NCI-H1930 (cell line): ENCODE measurements at places on chromosomes 4 and X.

DNA sequence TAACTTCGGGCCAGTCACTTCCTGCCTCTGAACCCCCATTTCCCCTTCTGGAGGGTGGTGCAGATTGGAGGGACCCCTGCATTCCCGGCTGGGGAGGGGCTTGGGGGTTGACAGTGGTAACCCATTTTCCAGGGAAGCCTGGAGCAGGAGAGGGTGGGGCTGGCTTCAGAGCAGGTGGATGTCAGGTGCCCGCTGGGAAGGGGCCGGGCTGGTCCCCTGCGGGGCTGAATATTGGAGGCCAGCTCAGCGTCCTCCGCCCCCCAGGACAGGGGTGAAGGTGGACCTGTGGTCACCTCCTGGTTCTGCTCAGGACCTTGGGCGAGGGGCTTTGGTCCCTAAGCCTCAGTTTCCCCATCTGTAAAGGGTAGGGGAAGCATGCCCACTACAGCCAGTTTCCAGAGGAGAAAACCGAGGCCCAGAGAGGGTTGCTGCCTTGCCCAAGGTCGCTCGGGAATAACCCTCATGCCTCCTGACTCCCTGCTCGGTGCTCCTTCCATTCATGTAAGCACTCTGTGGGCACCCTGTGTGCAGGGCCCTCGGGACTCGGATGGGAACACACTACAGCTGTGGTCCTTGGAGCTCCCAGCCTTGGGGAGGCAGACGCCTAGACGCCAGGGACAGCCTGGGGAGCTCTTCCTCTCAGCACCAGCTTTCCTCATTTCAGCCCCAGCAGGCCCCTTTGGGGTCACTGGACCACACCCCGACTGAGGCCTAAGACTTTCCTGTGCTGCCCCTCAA, 683 bp downstream of the MAN2B2 start:
- DNase-seq: no peak

- DNase-seq: no peak
These were observed 49.7 kb upstream of the ANKRD17 start for GRCh38 chr4:73308286-73308685.

DNA sequence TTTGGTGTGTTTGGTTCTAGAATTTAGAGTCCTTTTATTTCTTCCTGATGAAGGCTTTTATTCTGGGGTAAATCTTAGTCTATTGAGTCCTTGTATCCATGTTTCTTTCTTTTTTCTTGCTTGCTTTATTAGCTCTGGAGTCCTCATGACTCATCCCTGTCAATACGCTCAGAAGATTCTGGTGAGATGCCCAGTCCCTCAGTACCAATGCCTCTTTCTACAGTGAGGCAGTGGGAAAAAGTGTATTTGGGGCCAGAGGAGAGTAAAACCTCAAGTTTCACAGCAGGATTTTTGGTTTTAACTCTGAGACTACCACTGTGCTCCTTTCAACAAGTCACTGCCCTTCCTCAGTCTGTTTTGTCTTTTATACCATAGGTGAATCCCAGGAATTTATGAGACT, 368.0 kb downstream of the GBA3 start:
- no peak for DNase-seq

- no peak for DNase-seq
These were observed 326.9 kb downstream of the PCDH19 start for GRCh38 chrX:100083211-100083610.

DNA sequence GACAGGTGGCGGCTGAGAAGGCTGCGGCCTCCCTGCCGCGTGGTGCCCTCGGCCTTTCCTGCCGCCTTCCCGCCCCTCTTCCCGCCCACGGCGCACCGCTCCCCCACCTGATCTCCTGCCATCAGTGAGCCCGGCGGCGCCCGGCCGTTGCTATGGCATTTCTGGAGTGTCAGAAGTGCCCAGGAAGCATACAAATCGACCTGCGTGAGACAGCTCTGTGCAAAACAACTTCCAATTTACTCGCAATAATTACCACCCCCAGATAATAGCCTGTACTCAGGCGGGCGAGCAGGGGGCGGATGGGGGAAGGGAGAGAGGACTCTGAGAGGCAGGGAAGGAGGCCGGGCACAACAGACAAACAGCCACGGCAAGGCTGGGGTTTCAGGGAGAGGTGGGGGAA, 16.6 kb upstream of the ERCC6L start:
- no peak for DNase-seq

- no peak for DNase-seq
These were observed 62.2 kb downstream of the RELL1 start for GRCh38 chr4:37623940-37624339.

DNA sequence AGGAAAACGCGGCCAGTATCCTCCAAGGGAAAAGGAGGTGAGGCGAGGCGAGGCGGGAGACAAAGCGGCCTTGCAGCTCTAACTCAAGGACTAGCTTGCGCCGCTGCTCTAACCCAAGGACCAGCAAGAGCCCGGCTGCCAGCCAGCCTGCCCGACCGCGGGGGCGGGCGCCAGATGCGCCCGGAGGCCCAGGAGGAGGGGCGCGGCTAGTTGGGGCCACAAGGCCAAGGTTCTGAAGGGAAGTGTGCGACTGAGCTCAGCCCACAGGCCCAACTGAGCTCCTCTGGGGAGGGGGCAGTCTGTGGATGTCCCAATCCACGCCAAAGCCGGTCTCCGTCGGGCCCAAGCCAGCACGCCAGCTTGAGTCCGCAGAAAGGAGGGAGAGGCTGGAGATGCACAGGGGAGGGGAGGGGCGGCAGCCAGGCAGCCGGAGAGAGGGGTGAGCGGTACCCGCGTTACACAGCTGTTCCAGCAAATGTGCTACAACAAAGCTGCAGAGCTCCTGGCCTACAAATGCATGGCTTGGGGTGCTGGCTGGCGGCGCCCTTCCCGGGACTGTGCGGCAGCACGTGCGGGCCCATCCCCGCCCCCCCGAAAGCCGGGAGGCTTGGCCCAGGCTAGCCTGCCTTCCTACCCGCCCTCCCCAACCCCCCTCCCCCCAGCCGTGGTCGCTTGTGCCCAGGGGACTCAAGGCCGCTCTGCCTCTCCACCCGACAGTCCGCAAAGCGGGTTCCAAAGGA, 637 bp downstream of the AMER1 start:
- no peak for DNase-seq

DNA sequence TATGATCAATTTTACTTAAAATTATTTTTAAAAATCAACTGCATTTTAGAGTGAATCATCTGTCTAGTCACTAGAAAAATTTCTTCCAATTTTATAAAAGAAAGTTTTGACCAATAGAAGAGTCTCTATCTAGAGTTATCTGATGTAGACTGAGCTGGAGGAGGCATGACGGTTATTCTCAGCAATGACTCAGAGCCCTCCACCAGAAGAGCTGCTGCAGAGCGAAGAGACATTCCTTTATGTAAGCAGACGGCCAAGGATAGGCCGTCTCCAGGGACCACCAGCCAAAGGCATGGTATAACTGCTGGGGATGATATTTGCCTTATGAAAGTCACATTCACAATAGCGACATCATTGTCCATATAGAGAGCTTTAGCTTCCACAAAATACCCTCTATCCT, 23.0 kb downstream of the LDB2 start:
- DNase-seq: no peak

GRCh38 chr4:147339100-147339499, 141.8 kb upstream of the EDNRA start:
- DNase-seq: no peak

GRCh38 chr4:177235026-177235425, 74.6 kb upstream of the NEIL3 start:
- no peak for DNase-seq

- no peak for DNase-seq
These were observed 95.8 kb upstream of the EFHC2 start for GRCh38 chrX:44439242-44439794.

- no peak for DNase-seq
These were observed 14.6 kb upstream of the SULT1E1 start for GRCh38 chr4:69874507-69874906.

GRCh38 chr4:110586131-110586850, 36.6 kb downstream of the PITX2 start:
- no peak for DNase-seq

DNA sequence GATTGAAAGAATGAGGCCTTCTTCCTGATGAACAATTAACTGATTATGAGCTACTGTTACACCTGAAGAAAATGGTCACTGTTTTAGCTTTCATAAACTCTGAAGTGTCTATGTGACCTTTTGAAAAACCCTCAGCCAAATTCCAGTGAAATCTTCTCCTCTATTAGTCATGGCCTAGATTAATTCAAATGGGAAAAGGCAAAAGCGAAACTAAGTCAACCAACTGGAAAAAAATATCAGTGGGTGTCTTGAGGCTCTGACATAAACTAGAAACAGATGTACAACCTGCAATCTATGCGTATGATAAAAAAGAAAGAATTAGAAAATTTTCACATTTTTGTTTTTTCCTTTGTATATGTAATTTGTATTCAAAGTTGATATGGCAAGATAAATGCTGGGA, 169.4 kb upstream of the BANK1 start:
- DNase-seq: no peak

- DNase-seq: no peak
These were observed 29.2 kb downstream of the FANCB start for GRCh38 chrX:14843666-14844065.

DNA sequence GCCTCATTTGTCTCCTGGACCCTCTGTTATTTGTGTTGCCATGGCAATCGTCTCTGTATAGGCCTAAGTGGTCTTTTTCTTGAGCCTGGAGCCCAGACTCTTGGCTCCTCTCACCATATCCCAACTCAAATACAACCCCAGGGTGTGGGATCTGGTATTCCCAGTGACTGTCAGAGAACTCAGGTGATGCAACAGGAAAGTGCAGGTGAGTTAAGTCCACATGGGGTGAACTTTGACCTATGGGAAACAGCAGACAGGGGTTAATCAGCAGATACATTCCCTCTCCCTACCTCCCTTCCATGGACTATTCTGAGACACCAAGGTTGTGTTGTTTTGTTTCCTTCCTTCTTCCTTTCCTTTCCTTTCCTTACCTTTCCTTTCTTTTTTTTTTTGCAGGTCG, 130.9 kb upstream of the RPS6KA3 start:
- DNase-seq: no peak

GRCh38 chrX:79138658-79139241, 5.7 kb upstream of the GPR174 start:
- no peak for DNase-seq

DNA sequence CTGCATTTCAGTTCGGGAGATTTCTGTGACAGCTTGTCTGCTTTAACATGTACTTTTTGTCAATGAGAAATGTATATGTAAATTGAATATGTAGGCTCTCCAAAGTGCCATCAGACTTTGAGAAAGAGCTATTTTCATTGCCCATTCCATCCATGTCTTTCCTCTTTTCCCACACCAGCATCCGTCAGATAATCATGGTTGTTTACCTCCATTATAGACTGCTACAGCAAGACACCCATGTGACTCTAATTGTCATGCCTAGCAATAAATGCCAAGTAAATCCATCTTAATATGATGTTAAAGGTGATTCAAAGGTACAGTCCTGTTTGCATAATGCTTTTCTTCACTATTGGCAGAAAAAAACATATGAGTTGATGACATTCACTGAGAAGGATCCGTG, 1019.3 kb upstream of the GRID2 start:
- DNase-seq: no peak

- no peak for DNase-seq
These were observed 124.4 kb downstream of the CHRDL1 start for GRCh38 chrX:110671068-110671803.

- DNase-seq: no peak
These were observed 118.0 kb upstream of the GLRA2 start for GRCh38 chrX:14411326-14411725.

DNA sequence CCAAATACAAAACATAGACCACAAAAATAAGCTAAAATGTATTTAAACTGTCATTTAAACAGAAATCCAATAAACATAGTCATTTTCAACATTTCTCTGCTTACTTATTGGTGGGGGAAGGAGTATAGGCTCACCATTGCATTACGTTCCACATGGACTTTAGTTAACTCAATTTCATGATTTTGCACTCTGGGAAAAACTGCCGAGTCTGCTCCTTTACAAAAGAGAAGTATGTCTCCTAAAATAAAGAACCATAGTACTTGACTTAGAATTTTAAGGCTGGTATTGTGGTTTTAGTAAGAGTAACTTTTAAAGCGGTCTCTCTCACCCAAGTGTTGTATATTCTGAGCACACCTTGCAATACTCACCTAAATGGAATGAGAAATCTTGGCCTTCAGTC, 75.1 kb upstream of the MCF2 start:
- no peak for DNase-seq

- no peak for DNase-seq
These were observed 41.6 kb upstream of the PPARGC1A start for GRCh38 chr4:23931489-23931830.

DNA sequence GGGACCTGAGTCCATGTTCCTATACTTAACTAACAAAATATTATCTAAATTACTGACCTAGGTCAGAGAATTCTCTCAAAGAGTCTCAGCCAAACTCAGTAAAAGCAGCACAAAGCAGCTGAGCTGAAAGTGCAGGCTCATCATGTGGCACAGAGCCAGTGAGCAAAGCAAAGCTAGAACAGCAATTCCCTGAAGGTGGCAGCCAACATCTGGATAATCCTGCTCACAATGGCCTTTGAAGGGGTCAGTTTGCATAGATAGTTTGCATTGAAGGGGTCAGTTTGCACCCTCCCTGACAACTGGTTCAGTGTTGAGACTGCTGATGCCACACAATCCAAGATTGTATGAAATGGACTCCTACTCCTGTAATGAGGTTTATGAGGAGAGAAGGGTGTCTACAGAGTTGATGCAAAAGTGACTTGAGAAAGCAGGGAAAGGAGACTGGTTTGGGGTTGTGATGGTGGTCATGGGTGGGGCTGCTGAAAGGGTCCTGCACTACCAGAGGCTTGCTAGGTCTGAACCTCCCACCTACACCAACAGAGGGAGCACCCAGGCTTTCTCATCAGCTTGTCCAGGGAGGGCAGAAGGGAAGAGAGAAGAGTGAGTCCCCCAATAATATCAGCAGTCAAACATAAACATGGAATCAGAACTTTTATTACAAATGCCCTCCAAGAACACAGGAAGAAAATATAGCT, 39.7 kb downstream of the TRIM61 start:
- DNase-seq: no peak

DNA sequence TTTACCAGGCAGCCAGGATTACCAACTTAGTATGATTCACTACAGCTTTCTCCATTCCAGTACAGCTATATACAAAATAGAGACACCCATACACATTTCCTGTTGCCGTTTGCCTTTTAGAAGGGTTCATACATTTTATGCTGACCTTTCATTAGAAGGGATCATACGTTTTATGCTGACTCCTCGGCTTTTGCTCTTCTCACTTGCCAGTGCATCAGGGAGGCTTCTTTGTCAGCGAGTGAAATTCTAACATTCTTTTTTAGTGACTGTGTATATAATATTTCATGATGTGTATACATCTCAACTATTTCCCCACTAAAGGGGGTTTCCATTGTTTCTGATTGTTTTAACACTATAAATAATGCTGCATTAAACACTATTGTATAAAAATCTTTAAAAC, 552.6 kb downstream of the TRIML1 start:
- no peak for DNase-seq

GRCh38 chr4:70182517-70183167, 12.9 kb upstream of the ODAM start:
- DNase-seq: no peak
